ENCODE measurements at places on chromosomes 2 and 18. TPM values are rescaled to one million over a fixed set of nuclear protein-coding genes. Genes with fewer than 3 reads are reported as not detected.

GRCh38 chr2:20438334-20439192 lies 8.3 kb upstream of the RHOB start:
- peaks cover 1% of the 10 kb centered on the region for H3K4me1 ChIP-seq
- no peak overlapping the region for H3K27ac ChIP-seq
- no peaks in the 10 kb centered on the region for H3K36me3 ChIP-seq
- no peak for DNase-seq

- H3K27ac ChIP-seq = no peak overlapping the region
- H3K4me3 ChIP-seq = peak overlapping the region; percentile 26
- H3K27me3 ChIP-seq = no peaks in the 10 kb centered on the region
- DNase-seq = no peak
- peaks cover 2% of the 10 kb centered on the region for H3K4me1 ChIP-seq
These were observed 151.6 kb downstream of the DTNB start for GRCh38 chr2:25521665-25522387.

GRCh38 chr18:5895876-5896740 lies 786 bp upstream of the TMEM200C start:
- peak overlapping the region; percentile 77 for H3K27ac ChIP-seq
- H3K4me1 ChIP-seq = no peaks in the 10 kb centered on the region
- H3K36me3 ChIP-seq = no peaks in the 10 kb centered on the region
- peak overlapping the region; percentile 16 for H3K4me3 ChIP-seq

DNA sequence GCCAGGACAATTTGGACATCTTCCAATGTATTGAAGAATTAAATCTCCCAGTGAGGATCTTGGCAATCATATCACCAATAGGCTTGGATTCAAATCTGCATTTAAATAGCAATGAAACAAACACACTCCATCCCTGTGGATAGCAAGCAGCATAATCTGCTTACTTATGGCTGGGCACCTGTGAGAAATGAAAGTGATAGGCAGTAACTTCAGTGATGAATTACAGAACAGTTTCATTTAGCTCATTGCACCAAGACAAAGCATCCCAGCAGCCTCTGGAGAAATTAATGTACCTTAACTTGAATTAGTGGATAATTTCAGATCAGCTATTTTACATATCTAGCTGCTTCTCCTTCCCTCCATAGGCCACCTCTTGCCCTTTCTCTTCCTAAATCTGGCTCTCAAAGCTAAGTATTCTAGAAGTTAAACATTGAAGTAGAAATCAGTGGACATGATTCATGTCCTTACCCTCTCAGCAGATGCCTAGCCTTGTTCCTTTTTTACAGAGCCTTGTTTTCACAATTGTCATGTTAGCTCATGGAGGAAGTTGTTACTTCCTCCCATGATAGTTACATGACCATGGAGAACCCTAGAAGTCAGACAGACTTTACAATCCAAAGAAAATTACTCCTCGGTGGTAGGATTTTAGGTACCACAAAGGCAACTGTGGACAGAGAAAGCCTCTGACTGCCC lies 88.5 kb upstream of the TACR1 start:
- H3K27me3 ChIP-seq = no peaks in the 10 kb centered on the region
- DNase-seq = no peak
- H3K27ac ChIP-seq = no peak overlapping the region
- no peak overlapping the region for H3K4me3 ChIP-seq
- no peaks in the 10 kb centered on the region for H3K4me1 ChIP-seq

GDF7 gene
- 0.83 TPM for polyA plus RNA-seq

Measured in ovary (tissue), 10 donors.